ENCODE measurements at places on chromosomes 11 and 22. TPM values are rescaled to one million over a fixed set of nuclear protein-coding genes. Genes with fewer than 3 reads are reported as not detected.

DNA sequence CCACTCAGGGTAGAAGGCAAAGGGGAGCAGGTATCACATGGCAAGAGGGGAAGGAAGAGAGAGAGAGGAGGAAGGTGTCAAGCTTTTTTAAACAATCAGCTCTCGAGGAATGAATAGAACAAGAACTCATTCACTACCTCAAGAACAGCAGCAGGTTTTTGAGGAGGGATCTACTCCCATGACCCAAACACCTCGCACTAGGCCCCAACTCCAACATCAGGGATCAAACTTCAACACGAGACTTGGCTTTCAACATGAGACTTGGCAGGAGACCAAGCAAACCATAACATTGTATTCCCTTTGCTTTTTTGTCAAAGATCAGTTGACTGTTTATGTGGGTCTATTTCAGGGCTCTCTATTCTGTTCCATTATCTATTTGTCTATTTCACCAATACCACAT lies 26.9 kb upstream of the APOBEC3A start:
- no peak for DNase-seq
- no peak overlapping the region for H3K27ac ChIP-seq
- H3K4me3 ChIP-seq: no peak overlapping the region

DNA sequence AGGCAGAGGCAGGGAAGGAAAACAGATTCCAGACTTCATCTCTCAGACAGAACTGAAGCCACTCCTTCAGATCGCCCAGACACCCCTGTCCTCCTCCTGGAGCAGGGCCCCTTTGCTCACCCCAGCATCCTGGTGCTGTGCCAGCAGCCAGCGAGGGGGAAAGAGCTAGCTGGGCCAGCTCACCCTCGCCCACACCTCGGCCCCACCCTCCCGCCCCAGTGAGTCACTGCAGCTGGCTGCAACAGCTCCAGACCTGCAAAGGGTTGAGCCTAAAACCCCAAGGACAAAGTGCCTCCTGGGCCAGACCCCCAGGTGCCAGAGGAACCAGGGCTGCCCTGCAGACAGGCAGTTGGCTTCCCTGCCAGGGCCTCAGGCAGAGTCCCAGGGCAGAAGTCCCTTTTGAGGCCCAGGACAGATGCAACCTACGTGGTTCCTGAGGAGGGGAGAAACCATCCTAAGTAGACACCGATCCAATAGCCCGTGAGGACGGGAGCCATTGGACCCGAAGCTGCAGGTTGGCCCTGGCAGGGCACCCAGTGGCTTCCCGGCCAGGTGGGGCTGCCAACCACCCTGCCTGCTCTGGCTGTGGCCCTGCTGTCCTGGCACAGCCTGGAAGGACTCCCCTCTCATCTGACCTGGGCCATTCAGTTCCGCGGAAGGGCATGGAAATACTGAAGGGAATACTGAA lies 7.2 kb downstream of the AHNAK start:
- no peak overlapping the region for H3K4me3 ChIP-seq
- peaks cover 9% of the 10 kb centered on the region for H3K36me3 ChIP-seq
- H3K27ac ChIP-seq: no peak overlapping the region
- H3K4me1 ChIP-seq: peaks cover 46% of the 10 kb centered on the region
- no peak for DNase-seq

GRCh38 chr22:18929459-18929858 lies 6.6 kb downstream of the PRODH start:
- H3K36me3 ChIP-seq: no peaks in the 10 kb centered on the region
- H3K27ac ChIP-seq: no peak overlapping the region

DNA sequence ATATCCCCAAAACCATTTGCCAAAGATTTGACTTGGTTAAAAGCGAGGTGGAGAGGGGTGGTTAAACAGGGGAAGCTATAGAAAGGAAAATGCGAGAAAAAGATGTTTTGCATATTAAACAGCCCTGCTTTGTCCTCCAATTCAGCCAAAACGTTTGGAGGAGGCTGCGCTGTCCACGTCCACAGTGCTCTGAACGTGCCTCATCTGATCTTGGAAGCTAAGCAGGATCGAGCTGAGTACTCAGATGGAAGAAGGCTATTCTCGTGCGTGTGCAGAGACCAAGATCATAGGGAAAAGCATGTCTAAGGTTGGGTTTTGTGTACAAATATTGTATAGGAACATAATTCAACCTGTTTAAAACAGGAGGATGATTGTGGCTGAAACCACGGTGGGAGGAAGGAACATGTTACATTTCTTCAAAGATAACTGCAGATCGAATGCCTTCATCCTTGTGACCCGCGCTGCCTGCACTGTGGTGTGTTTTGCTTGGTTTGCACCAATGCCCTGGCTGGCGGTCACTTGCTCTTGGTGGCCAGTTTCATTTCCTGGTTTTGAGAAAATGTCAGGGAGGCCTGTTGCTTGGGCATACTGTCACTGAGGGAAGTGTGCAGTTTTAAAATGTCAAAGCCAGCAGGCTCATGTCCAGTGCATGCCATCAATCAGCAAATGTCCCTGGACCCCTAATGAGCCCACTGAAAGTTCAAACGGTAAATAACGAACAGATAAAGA lies 40.4 kb downstream of the FLI1 start:
- no peaks in the 10 kb centered on the region for H3K36me3 ChIP-seq
- peaks cover 43% of the 10 kb centered on the region for H3K4me1 ChIP-seq
- no peak overlapping the region for H3K27ac ChIP-seq
- DNase-seq: no peak
- no peak overlapping the region for H3K4me3 ChIP-seq

DNA sequence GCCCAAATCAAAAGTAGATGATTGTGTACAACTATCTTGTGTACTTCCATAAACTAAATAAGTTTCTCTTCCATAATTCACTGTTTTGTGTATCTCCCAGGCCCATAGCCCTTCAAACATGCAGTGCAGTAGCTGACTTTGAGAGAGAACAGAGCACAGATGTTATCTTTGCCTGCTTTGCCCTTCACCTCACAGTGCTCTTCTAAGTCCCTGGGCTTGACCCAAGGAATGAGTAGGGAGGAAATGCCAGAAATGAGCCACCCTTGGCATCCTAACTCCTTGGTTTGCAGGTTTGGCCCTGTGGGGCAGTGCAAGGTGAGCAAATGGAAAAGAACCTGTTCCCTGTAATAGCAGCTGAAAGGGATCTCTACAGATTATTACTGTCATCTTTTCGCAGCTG lies 79.2 kb downstream of the STIM1 start:
- no peak for DNase-seq
- no peak overlapping the region for H3K4me3 ChIP-seq
- no peak overlapping the region for H3K27ac ChIP-seq
- H3K36me3 ChIP-seq: no peaks in the 10 kb centered on the region
- no peaks in the 10 kb centered on the region for H3K27me3 ChIP-seq
- H3K4me1 ChIP-seq: no peaks in the 10 kb centered on the region

DNA sequence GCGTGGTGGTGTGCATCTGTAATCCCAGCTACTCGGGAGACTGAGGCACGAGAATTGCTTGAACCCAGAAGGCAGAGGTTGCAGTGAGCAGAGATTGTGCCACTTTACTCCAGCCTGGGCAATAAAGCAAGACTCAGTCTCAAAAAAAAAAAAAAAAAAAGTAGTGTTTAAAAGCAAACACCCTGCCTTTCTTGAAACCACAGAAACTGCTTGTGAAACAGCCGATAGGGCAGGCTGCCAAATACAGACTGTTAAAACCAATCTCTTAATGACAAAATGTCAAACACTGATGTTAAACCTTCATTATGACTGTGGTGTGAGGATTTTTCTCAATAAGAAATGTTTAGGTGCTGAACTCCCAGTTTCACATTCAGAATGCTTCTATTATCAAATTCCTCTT lies 27.3 kb downstream of the MARK2 start:
- no peak overlapping the region for H3K4me3 ChIP-seq
- H3K27ac ChIP-seq: no peak overlapping the region
- no peak for DNase-seq
- H3K27me3 ChIP-seq: no peaks in the 10 kb centered on the region

DNA sequence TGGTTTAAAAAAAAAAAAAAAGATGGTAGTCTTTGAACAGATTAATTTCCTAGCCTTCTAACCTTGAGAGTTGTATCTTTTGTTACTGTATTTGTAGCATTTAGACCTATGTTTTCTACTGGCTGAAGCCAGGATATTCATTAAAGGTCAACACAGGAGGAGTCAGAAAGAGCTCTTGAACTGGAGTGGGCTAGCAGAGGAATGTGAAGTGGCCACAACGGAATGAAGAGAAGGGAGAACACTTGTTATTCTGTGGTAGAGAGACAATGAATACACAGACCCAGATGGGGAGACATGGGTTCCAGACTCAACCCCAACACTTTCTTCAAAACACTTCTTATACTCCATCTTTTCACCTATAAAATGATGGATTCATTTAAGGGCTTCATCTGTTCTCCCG lies 88.1 kb downstream of the RELT start:
- no peak overlapping the region for H3K4me3 ChIP-seq
- no peaks in the 10 kb centered on the region for H3K27me3 ChIP-seq
- DNase-seq: no peak
- no peaks in the 10 kb centered on the region for H3K36me3 ChIP-seq

GRCh38 chr11:44860346-44860745 lies 90.3 kb downstream of the TP53I11 start:
- H3K4me1 ChIP-seq: peaks cover 16% of the 10 kb centered on the region
- no peak overlapping the region for H3K27ac ChIP-seq
- DNase-seq: no peak
- no peaks in the 10 kb centered on the region for H3K36me3 ChIP-seq
- H3K27me3 ChIP-seq: no peaks in the 10 kb centered on the region

The RPL3 gene
- total RNA-seq: 1,668 TPM

The SYT13 gene
- total RNA-seq: 6.0 TPM
